ENCODE measurements at places on chromosomes 13 and 19. TPM values are rescaled to one million over a fixed set of nuclear protein-coding genes. Genes with fewer than 3 reads are reported as not detected.

The FBXL12 gene
- total RNA-seq = 52.3 TPM

The RNF113B gene
- not detected for total RNA-seq

The SYNGR4 gene
- total RNA-seq = not detected

The ZIC2 gene
- total RNA-seq = 0.60 TPM

The ZNF527 gene
- total RNA-seq = 3.7 TPM

The ZNF738 gene
- 18.6 TPM for total RNA-seq

The KLF2 gene
- total RNA-seq = 1.9 TPM

The PSG5 gene
- 0.86 TPM for total RNA-seq

The CBLC gene
- not detected for total RNA-seq

The STOML3 gene
- total RNA-seq = not detected

The UPK1A gene
- 0.18 TPM for total RNA-seq

The GSX1 gene
- total RNA-seq = not detected

The MZT1 gene
- 12.0 TPM for total RNA-seq

The IGLON5 gene
- 6.6 TPM for total RNA-seq

The PCDH8 gene
- 0.34 TPM for total RNA-seq

The MISP gene
- 0.36 TPM for total RNA-seq

The CABP5 gene
- not detected for total RNA-seq

GRCh38 chr13:71787414-71787813 lies 79.6 kb downstream of the DACH1 start:
- H3K27ac ChIP-seq = no peak overlapping the region
- no peaks in the 10 kb centered on the region for H3K4me1 ChIP-seq
- no peak for DNase-seq
- no peaks in the 10 kb centered on the region for H3K36me3 ChIP-seq

DNA sequence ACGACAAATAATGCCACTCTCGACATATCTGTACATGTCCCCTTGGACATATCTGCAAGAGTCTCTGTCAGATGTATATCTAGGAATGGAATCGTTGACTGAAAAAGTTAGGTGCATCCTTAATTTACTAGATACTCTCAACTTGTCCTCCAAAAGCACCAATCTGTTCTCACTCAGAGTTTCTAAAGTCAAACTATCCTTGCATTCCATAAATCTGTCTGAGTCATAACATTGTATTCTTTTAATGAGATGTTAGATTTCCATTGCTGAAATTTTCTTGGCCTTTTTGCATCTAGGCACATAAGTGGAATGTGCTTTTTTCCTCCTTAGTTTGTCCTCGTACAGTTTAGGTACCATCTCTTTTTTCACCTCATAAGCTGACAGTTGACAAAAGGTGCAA lies 139.8 kb downstream of the PTPRS start:
- DNase-seq = no peak
- no peaks in the 10 kb centered on the region for H3K36me3 ChIP-seq
- H3K4me3 ChIP-seq = no peak overlapping the region
- H3K27me3 ChIP-seq = no peaks in the 10 kb centered on the region
- H3K4me1 ChIP-seq = no peaks in the 10 kb centered on the region

GRCh38 chr13:102769679-102770078 lies 3.9 kb downstream of the TEX30 start:
- H3K27ac ChIP-seq = no peak overlapping the region
- peaks cover 5% of the 10 kb centered on the region for H3K4me1 ChIP-seq
- H3K4me3 ChIP-seq = no peak overlapping the region
- H3K27me3 ChIP-seq = no peaks in the 10 kb centered on the region
- peaks cover 7% of the 10 kb centered on the region for H3K36me3 ChIP-seq

DNA sequence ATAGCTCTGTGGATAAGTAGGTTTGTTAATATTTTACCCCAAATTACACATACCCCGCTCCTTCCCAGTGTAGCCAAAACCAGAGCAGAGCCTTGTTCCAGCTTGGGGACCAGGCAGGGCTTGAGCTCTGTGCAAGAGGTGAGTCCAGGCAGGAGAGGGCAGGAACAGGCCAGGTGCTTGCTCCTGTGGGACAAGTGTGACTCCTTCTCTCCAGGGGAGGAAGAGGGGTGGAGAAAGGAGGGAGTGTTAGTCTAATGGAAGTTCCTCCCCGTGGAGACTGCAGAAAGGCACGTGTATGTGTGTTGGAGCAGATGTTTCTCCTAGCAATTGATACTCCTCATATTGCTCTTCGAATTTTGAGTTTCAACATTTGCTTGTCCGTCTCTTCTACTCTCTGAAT lies 201.0 kb downstream of the FGF9 start:
- H3K4me1 ChIP-seq = no peaks in the 10 kb centered on the region
- no peaks in the 10 kb centered on the region for H3K27me3 ChIP-seq
- DNase-seq = no peak
- no peaks in the 10 kb centered on the region for H3K36me3 ChIP-seq

GRCh38 chr19:435707-436412 lies 25.0 kb downstream of the SHC2 start:
- no peak overlapping the region for H3K4me3 ChIP-seq
- H3K27me3 ChIP-seq = no peaks in the 10 kb centered on the region
- no peaks in the 10 kb centered on the region for H3K36me3 ChIP-seq

DNA sequence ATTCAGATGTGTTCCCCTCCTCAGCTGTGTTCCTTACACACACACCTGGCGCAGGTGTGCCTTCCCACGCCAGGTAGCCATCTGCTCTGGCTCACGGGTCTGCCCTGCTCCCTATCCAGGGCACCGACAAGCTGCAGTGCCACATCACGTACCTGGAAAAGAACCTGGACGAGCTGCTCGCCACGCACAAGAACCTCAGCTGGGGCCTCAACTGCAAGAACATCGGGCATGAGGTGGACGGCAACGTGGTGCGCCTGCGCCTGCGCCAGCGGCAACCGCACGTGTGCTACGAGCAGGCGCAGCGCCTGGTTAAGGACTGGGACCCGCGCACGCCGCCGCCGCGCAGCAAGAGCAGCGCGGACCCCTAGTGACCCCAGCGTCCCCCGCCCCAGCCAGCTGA lies 26.5 kb upstream of the CASP14 start:
- H3K4me3 ChIP-seq = no peak overlapping the region
- DNase-seq = no peak
- no peaks in the 10 kb centered on the region for H3K36me3 ChIP-seq

DNA sequence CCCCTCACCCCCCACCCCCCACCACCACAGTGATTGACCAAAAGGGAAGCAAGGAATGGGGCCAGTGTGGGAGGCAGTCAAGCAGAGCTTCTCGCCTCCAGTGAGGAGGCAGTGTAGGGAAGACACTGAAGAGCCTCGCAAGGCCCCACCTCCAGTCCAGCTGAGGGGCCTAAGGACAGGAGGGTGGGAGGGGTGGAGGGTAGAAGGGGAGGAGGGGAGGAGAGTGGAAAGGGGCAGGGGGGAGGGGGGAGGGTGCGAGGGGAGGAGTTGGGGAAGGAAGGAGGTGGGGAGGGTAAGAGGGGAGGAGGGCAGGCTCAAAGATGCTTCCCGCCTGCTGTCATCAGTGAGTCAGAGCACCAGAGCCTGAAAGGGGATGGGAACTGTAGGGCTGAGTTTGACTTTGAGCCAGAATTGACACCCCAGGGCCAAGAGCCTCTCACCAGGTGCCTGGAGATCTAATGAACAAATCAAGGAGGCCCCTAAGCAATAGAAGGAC lies 786.2 kb downstream of the UQCRFS1 start:
- H3K27ac ChIP-seq = peak overlapping the region; percentile 64
- H3K27me3 ChIP-seq = no peaks in the 10 kb centered on the region
- no peaks in the 10 kb centered on the region for H3K36me3 ChIP-seq
- peak; percentile 75 for DNase-seq
- H3K4me3 ChIP-seq = no peak overlapping the region

DNA sequence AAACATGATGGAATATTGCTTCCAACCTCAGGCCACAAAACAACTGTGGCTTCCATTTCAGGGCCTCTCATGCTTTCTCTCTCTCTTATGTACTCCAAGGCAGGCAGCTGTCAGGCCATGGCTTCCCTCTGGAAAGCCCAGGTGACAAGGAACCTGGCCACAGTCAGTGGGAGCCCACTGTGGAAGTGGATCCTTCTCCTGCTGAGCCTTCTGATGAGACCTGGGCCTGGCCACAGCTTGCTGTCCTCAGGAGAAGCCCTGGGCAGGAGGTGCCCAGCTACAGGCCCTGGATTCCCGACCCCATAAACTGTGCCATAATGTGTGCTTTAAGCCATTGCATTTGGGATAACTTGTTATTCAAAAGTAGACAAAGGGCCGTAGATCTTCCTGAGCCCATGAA lies 71.2 kb downstream of the SPACA7 start:
- no peaks in the 10 kb centered on the region for H3K36me3 ChIP-seq
- no peaks in the 10 kb centered on the region for H3K4me1 ChIP-seq
- H3K27me3 ChIP-seq = no peaks in the 10 kb centered on the region
- no peak for DNase-seq
- no peak overlapping the region for H3K27ac ChIP-seq
- H3K4me3 ChIP-seq = no peak overlapping the region

DNA sequence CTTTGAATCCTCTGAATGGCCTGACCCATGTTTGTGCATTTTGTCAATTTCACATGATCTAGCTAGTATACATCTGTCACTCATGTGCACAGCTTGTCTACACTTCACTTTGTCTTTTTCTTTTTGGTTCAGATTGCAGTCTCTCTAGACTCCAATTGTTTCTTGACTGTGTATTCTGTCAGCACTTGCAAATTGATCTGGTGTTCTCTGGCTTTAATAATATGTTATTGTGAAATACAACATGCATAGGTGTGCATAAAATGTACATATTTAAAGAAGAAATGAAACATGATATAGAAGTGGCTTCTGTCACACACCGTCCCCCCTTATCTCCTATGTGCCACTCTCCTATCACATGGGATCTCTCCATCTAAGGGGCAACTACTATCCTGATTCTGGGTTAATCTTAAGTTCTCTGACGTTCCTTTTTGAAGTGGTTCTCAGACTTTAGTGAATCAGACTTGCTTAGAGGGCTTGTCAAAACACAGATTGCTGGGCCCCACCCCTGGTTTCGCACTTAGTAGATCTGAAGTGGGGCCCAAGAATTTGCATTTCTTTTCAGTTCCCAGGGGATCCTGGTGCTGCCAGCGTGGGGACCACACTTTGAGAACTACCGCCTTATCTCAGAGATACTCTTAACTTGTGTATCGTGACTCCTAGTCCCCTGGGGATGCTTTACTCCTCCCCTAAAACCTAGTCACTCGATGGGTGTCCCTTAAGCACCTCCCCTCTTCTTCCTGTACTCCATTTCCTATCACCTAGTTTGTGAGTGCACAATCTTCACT lies 5.8 kb downstream of the KRTDAP start:
- H3K27me3 ChIP-seq = no peaks in the 10 kb centered on the region
- H3K27ac ChIP-seq = no peak overlapping the region
- no peaks in the 10 kb centered on the region for H3K36me3 ChIP-seq
- no peak for DNase-seq

DNA sequence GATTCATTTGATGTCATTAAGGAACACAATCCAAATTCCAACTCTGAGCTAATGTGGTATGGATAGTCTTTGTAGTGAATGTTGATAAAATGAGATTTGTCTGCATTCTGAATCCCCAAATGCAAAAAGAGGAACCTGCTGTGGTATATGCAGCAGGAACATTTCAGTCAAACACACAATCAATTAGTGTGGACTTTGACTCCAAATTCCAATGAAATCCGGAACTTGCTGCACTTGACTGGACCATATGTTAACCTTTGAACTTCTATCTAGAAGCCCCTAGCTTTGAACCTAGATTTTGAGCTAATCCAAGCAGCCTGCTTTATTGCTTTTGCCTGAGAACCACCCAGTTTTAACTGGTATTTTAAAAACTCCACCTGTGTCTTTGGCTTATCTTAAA lies 341.3 kb downstream of the SPRY2 start:
- H3K4me3 ChIP-seq = no peak overlapping the region
- no peaks in the 10 kb centered on the region for H3K27me3 ChIP-seq
- no peak for DNase-seq
- H3K36me3 ChIP-seq = no peaks in the 10 kb centered on the region
- peaks cover 13% of the 10 kb centered on the region for H3K4me1 ChIP-seq
- no peak overlapping the region for H3K27ac ChIP-seq

GRCh38 chr19:53927739-53928138 lies 18.7 kb downstream of the CACNG7 start:
- H3K27ac ChIP-seq = no peak overlapping the region
- H3K4me3 ChIP-seq = no peak overlapping the region
- H3K36me3 ChIP-seq = no peaks in the 10 kb centered on the region
- H3K27me3 ChIP-seq = no peaks in the 10 kb centered on the region
- DNase-seq = peak; percentile 51

- DNase-seq = peak; percentile 42
- H3K4me3 ChIP-seq = no peak overlapping the region
- no peaks in the 10 kb centered on the region for H3K4me1 ChIP-seq
- H3K27ac ChIP-seq = no peak overlapping the region
Measured at GRCh38 chr13:41179593-41180250, 14.6 kb downstream of the KBTBD7 start.

GRCh38 chr19:16417660-16418596 lies 53.8 kb downstream of the EPS15L1 start:
- H3K27me3 ChIP-seq = no peaks in the 10 kb centered on the region
- no peaks in the 10 kb centered on the region for H3K4me1 ChIP-seq
- no peak overlapping the region for H3K27ac ChIP-seq
- no peak for DNase-seq

GRCh38 chr19:18286973-18287635 lies 5.7 kb upstream of the JUND start:
- H3K36me3 ChIP-seq = no peaks in the 10 kb centered on the region
- no peaks in the 10 kb centered on the region for H3K27me3 ChIP-seq
- no peak overlapping the region for H3K4me3 ChIP-seq
- H3K4me1 ChIP-seq = peaks cover 33% of the 10 kb centered on the region
- no peak for DNase-seq
- H3K27ac ChIP-seq = no peak overlapping the region

DNA sequence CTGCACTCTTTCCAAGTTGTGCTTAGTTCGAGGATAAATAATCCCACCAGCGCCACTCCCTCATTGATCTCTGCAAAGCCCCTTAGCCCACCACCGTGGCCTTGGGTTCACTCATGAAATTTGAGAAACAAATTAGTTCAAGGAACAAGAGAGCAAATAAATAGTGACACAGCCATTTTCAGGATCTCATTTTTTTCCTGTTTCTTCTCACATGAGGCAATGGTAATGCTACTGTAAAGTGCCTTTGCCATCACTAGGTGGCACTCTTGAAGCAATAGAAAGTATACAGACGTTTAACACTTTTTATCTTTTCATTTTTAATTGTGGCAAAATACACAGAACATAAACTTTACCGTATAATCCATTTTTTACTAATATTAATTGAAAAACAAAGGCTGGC lies 76.8 kb upstream of the ZNF835 start:
- H3K27ac ChIP-seq = no peak overlapping the region
- DNase-seq = no peak
- H3K4me1 ChIP-seq = no peaks in the 10 kb centered on the region
- no peaks in the 10 kb centered on the region for H3K27me3 ChIP-seq

- no peaks in the 10 kb centered on the region for H3K27me3 ChIP-seq
- peak overlapping the region; percentile 85 for H3K4me3 ChIP-seq
- H3K27ac ChIP-seq = no peak overlapping the region
- peaks cover 6% of the 10 kb centered on the region for H3K4me1 ChIP-seq
- DNase-seq = peak; percentile 2
Measured at GRCh38 chr13:26255691-26256277, 1.9 kb downstream of the CDK8 start.

GRCh38 chr13:109867766-109868165 lies 81.4 kb upstream of the IRS2 start:
- H3K4me3 ChIP-seq = no peak overlapping the region
- no peak for DNase-seq
- H3K4me1 ChIP-seq = peaks cover 5% of the 10 kb centered on the region
- H3K27me3 ChIP-seq = no peaks in the 10 kb centered on the region
- no peak overlapping the region for H3K27ac ChIP-seq

- H3K27ac ChIP-seq = no peak overlapping the region
- DNase-seq = no peak
- H3K4me1 ChIP-seq = no peaks in the 10 kb centered on the region
- H3K36me3 ChIP-seq = no peaks in the 10 kb centered on the region
Measured at GRCh38 chr13:51241720-51242119, 19.5 kb downstream of the FAM124A start.

Data from astrocyte (in vitro differentiated cells and primary cell).